Astrocyte of the cerebellum (primary cell): ENCODE measurements at places on chromosomes 3 and 15.
A peak's percentile ranks its signal among the peaks of the same experiment; 100 is the strongest.

GRCh38 chr3:182837855-182838454 lies 44.7 kb downstream of the ATP11B start:
- peak; percentile 12 for DNase-seq

DNA sequence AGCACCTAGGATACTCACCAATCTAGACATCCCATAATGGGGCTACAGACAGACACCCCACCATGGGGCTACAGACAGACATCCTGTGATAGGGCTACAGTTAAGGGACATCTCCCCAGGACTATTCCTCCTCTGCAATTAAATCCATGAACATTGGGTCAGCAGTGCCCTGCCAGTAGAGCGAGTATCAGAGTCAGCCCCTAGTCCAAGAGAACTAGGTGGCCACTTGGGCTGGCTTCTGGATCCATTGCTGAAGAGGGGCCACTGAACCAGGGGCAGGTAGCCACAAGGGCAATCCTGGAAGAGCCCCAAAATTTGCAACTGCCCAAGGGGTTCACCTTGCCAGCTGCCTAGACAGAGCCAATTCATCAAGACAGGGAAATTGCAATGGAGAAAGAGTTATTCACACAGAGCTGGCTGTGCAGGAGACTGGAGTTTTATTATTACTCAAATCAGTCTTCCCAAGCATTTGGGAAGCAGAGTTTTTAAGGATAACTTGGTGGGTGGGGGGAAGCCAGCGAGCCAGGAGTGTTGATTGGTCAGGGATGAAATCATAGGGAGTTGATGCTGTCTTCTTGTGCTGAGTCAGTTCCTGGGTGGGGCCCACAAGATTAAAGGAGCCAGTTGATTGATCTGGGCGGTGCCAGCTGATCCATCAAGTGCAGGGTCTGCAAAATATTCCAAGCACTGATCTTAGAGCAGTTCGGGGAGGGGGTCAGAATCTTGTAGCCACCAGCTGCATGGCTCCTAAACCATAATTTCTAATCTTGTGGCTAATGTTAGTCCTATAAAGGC lies 170.2 kb upstream of the SMAD3 start:
- no peak for DNase-seq

GRCh38 chr3:72441284-72441994 lies 406.8 kb downstream of the SHQ1 start:
- no peak for DNase-seq

GRCh38 chr15:50330921-50331320 lies 24.1 kb downstream of the GABPB1 start:
- no peak for DNase-seq

GRCh38 chr3:136804813-136805212 lies 14.1 kb upstream of the SLC35G2 start:
- no peak for DNase-seq

DNA sequence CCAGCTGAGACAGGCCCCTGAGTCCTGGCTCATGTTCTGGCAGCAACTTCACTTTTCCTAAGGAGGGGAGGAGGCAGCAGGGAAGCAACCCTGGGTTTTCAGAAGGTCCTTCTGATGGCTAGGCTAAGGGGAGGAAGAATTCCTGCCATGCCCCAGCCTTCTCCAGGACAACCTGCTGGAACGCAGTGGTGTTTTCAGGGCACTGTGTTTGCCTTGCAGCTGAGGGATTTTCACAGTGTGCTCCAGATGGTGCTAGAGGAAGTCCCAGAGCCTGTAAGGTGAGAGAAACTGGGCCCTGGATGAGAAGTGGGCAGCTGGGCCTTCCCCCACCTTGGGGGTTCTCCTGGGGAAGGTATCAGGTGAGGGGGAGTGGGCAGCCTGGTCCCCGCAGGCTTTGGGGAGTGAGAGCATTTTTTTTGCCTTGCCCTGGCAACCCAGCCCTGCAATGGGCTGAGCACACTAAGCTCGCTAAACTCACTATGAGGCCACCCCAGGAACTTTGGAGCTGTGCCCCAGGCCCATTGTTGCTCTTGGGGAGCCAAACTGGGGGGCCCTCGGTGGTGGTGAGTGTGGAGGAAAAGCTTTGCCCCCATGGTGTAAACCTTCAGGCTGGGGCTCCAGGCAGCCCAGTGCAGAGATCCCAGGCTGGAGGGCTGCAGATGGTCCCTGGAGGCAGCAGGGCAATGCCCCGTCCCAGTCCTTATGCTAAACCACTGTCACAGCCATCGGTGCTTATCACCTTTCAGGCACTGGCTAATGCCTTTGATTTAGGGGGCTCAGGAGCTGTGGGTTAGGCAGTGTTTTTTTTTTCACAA lies 41.1 kb downstream of the ACAA1 start:
- no peak for DNase-seq

DNA sequence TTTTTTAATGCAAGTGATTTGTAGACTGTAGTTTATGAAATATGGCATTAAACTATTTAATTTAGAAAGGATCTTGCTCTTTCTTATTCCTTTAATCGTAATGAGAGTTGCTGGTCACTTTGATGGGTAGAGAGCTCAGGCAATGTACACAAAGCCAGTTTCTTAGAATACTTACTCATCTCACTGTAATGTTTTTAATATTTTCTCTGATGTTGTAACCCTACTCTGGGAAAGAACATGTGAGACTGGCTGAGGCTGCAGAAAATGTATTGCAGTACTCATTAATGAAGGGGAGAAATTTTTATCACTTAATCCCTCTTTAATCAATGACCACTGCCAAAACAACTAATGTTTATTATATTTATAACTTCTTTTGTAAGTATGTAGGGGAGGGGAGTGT lies 479.4 kb upstream of the KCNMB2 start:
- no peak for DNase-seq

DNA sequence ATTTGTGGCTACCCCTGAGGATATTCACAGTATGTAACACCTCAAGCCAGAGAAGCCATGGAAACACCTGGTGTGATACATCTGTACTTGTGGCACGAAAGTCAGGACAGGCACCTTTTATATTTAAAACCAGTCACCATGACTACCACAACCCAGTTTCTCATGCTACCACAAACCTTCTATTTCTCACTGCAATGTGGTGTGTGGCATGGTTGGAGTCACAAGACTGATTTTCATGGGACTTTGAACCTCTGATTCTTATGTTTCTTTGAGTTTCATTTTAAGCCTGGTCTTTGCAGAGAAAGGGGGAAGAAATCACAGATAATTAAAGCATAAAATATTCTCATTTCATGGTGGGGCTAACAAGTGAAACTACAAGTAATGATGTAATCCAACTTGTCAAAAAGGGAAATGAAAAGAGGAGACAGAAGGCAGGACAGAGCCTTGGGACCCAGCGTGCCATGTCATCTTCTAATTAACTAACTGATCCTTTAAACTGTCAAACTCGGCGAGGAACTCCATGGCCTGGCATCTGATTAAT lies 175.9 kb downstream of the PDZRN3 start:
- no peak for DNase-seq

- DNase-seq = no peak
Measured at GRCh38 chr3:129758785-129759320, 134.7 kb downstream of the TMCC1 start.

DNA sequence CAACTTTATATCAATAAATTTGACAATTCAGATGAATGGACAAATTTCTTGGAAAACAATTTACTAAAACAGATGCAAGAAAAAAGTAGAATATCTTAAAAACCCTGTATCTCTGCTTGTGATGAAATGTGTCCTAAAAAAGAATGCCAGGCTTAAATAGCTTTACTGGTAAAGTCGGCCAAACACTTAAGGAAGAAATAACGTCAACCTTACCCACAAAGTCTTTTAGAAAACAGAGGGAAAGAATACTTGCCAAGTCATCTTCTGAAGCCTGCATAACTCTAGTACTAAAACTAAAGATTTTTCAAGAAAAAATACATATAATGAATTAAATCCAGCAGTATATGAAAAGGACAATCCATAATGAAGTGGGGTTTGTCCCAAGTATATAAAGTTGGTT lies 111.1 kb downstream of the RASA2 start:
- DNase-seq = no peak

DNA sequence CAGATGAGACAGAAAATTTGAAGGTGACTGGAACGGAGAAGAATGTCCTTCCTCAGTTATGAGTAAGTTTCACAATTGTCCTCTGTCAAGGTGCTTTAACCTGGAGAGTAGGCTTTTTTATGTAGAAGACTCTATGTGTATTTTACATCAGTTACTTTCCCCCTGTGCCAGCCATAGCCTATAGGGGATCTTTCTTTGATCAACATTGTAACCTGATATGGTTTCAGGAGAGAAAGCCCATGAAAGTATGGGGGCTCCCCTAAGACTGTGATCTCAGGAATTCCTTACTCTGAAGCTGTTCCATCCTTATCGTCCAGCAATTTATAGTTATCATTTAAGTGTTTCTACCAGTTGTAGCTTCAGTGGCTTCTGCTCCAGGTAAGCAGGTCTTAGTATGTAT lies 1076.3 kb upstream of the EPHA6 start:
- no peak for DNase-seq

GRCh38 chr15:78909791-78910228 lies 35.0 kb downstream of the CTSH start:
- no peak for DNase-seq

- DNase-seq = no peak
Measured at GRCh38 chr3:131361464-131362421, 19.8 kb upstream of the NUDT16 start.

- DNase-seq = peak; percentile 24
Measured at GRCh38 chr3:185207931-185208746, 45.7 kb downstream of the EHHADH start.

DNA sequence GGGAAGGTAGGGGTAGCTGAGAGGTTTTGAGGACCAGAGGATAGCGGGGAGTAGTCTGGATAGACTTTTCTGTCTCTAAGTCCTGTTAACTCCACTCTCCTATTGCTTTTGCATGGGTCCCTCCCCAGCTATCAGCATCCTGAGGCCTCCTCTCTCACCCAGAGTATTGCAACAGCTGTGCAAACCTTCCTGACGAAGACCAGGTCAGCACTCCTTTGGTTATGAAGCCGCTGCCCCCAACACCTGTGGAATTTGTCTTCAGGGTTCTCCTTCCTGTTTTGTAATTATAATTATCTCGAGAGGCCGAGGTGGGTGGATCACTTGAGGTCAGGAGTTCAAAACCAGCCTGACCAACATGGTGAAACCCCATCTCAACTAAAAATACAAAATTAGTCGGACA lies 24.8 kb downstream of the TYRO3 start:
- DNase-seq = no peak
